ENCODE measurements at places on chromosomes 4 and X.

DNA sequence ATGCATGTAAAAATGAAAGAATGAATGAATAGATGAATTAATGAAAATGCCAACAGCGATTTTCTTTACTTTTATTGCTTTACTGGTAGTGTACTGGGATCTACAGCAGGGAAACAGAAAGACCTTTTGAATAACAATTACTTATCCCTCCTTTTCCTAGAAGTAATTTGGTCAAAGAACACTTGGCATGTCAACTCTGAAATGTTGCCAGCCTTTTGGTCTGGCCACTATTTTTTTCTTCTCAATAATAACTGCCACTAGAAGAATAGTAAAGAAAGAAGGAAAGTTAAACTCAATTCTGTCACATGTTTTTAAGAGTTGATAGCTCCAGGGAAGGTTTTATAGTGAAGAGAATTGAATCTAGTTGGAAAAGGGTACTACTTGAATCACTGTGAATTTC lies 52.9 kb downstream of the EPHA5 start:
- no peak for DNase-seq

DNA sequence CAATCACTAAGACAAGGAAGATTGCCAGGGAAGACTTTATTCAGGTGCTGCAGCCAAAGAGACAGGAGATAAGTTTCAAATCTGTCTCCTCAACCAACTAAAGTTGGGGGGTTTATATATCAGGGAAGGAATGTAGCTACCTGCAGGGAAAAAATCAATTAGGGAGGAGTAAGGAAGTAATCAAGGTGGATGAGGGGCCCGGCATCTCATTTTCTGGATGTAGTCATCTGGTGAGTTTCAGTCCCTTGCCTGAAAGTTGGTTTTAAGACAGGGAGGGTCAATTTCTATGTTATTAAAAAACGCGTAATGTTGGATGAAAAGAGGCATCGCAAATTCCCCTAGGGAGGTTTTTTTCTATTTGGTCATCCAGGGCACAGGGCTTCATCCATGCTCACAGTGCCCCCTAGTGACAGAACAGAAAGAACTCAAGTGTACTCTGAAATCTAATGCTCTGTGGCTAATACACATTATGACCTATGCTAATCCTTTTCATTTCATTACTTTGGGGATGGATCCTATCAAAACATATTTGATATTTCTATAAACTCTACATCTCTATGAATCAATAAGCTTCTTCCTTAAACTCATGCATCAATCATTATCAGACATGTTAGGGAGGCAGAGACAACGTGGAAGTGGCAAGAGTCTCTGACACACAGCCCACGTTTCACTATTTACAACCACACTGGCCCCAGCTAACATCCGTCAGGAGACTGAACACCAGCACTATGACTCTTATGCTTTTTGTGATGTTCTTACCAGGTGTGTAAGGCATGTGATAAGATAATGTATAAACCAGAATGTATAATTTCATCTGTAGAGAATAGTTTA lies 1577.0 kb upstream of the TENM3 start:
- no peak for DNase-seq

GRCh38 chrX:39896951-39897740 lies 200.6 kb downstream of the BCOR start:
- no peak for DNase-seq

DNA sequence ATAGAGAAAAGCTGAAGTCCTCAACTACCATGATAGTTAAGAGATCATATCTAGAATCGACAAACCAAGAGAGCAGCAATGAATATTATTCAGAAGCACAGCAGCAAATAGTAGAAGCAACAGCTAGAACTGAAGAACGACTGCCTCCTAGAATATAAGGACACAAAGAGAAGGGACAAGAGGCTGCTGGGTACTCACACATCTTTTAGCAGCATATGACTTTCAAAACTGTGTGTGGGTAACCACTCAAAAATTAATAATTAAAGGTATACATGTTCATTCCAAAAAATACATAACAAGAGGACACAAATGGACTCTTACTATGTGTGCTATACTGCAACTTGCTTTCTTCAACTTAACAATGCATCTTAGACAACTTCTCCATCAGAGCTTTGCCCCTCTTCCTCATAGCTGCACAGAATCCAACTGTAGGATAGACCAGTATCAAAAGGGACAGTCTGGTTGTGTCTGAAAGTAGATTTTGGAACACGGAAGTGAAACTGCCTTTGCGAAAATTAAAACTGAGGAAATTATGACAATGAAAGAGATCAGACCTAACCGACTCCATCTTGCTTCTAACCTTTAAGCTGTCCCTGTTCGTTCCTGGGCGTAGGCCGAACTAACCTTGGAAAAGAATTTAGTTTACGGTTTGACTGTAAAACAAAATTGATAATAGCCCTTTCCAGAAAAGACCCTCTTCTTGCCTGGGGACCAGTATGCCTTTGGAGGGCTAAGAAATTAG lies 125.7 kb downstream of the SH3KBP1 start:
- no peak for DNase-seq

GRCh38 chr4:36961420-36961819 lies 283.1 kb upstream of the NWD2 start:
- DNase-seq: no peak

DNA sequence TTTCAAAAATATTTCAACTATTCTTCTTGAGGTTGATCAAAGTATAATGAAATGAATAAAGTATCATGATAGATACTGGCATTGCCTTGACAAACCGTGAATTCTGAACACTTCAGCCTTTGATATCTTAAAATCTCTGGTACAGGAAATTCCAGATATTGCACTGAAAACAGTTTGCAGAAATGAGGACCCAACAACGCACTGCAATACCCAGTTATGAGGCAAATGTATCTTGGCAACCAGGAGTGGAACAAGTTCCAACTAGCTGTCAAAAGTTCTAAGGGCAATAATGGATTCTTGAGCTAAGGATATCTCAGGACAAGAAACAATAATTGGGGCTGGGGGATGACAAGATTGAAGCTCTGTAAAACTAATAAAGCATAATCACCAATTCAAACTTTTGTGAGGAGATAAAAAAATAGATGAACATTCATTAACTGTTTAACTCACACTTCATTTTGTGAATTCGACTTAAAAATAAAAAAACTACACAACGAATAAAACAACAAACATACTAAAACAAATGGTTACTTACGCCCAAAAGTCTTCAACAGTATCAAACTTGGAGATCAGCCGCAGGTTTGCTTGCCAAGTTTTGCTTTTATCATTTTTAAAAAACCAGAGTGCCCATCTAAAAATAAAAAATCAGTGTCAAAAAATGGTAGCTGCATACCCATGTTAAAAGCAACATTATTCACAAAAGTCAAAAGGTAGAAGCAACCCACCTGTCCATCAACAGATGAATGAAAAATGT lies 38.1 kb downstream of the EIF4E start:
- DNase-seq: no peak

- no peak for DNase-seq
Measured at GRCh38 chr4:30716681-30717207, 3.4 kb upstream of the PCDH7 start.

DNA sequence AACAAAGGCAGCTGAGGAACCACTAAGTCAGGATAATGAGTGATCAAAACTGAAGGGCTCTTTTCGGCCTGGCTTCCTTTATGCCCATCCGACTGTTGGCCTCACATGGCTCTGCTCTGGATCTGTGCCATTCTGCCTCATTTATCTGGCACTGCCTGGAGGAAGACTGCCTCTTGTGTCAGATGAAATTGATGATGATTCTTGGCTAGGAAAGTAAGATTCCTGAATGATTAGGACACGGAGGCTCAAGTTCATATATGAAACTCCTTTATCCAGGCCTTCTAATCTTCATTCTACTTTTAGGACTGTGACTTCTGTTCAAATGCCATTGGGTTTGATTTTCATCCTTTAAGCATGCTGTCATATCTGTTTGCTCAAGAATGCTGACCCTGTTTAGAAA lies 475.4 kb upstream of the RPS6KA3 start:
- no peak for DNase-seq

GRCh38 chr4:53076374-53076958 lies 214.3 kb downstream of the RASL11B start:
- DNase-seq: no peak

Data from CD4-positive, alpha-beta T cell treated with Interleukin-15 for 1 hour (primary cell).